ENCODE measurements at places on chromosomes 3 and 15. TPM values are rescaled to one million over a fixed set of nuclear protein-coding genes. Genes with fewer than 3 reads are reported as not detected.

Gene ZKSCAN7
- polyA plus RNA-seq: 3.0 TPM

Gene ANKUB1
- not detected for polyA plus RNA-seq

Gene TUSC7
- not detected for polyA plus RNA-seq

Gene DLL4
- 1.0 TPM for polyA plus RNA-seq

Gene IQCF5
- not detected for polyA plus RNA-seq

Gene BBS4
- polyA plus RNA-seq: 22.9 TPM

Gene STRIT1
- not detected for polyA plus RNA-seq

Gene PLSCR2
- not detected for polyA plus RNA-seq

Gene GRIP2
- polyA plus RNA-seq: 0.10 TPM

Gene TNFSF10
- polyA plus RNA-seq: 0.81 TPM

Gene ANKRD28
- 82.3 TPM for polyA plus RNA-seq

Gene FBXL22
- polyA plus RNA-seq: 0.87 TPM

Gene PPP1R2
- 22.0 TPM for polyA plus RNA-seq

Gene MRAS
- 35.3 TPM for polyA plus RNA-seq

Gene COL6A5
- 0.06 TPM for polyA plus RNA-seq

Gene USP50
- polyA plus RNA-seq: 0.34 TPM

Gene FANCD2OS
- not detected for polyA plus RNA-seq

Gene PFKFB4
- 9.3 TPM for polyA plus RNA-seq

Gene ATP13A5
- polyA plus RNA-seq: not detected

Gene LIPH
- polyA plus RNA-seq: 0.32 TPM

Gene TTLL13
- polyA plus RNA-seq: 0.08 TPM

Gene SETMAR
- polyA plus RNA-seq: 12.3 TPM

Gene C3orf18
- 8.7 TPM for polyA plus RNA-seq

Gene C3orf49
- not detected for polyA plus RNA-seq

Gene NT5DC2
- polyA plus RNA-seq: 61.5 TPM

Gene ERICH6
- polyA plus RNA-seq: 0.10 TPM

Gene CRELD1
- 23.8 TPM for polyA plus RNA-seq

Gene PARP15
- 0.62 TPM for polyA plus RNA-seq

Gene SLC12A1
- polyA plus RNA-seq: not detected

Gene CD276
- polyA plus RNA-seq: 103 TPM

Gene ALPK3
- 0.07 TPM for polyA plus RNA-seq

Gene FAM107A
- 0.16 TPM for polyA plus RNA-seq

Gene EFHB
- 0.28 TPM for polyA plus RNA-seq

Gene SAMD7
- not detected for polyA plus RNA-seq

Gene RNF7
- 102 TPM for polyA plus RNA-seq

Gene THSD4
- polyA plus RNA-seq: 36.6 TPM

Gene PLSCR5
- polyA plus RNA-seq: not detected

Gene PPARG
- polyA plus RNA-seq: 37.2 TPM

All from fibroblast of lung (primary cell).